CD8-positive, alpha-beta memory T cell (primary cell): ENCODE measurements at places on chromosomes 6 and 20. TPM values are rescaled to one million over a fixed set of nuclear protein-coding genes. Genes with fewer than 3 reads are reported as not detected.

DNA sequence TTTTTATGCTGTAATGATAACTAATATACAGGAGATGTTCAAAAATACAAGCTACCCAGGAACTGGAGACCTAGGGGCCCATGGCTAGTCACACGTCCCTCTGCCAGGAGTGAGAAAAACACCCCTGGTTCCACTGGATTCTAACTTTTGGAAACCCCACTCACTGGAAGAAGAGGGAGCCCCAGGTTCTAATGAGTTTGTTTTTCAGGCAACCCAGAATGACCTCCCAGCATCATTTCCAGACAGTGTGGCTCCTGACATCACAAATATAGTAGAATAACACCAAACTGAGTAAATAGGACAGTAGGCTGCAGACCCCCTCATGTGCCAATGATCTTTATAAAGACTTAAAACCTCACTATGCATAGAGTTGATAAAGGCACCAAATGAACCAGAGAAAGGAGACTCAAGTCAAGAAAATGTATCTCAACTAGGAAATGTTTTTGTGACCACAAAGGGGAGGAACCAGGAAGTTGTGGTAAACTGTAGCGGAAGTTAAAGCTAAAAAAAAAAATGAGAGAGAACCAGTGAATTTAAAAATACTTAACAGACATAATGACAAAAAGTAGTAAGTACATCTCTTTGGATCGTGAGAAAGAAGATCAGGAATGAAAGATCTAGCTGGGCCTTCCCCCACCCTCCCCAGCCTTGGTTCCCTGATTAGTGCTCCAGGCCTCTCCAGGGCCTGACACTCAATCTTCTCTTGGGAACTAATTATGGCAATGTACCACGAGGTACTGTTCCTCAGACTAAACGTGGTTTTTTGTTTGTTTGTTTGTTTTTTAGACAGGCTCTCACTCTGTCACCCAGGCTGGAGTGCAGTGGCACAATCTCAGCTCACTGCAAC is 19.8 kb downstream of the HLA-E start:
- peak; percentile 79 for DNase-seq

GRCh38 chr6:112325444-112325843 is 21.7 kb upstream of the RFPL4B start:
- no peak for DNase-seq

DNA sequence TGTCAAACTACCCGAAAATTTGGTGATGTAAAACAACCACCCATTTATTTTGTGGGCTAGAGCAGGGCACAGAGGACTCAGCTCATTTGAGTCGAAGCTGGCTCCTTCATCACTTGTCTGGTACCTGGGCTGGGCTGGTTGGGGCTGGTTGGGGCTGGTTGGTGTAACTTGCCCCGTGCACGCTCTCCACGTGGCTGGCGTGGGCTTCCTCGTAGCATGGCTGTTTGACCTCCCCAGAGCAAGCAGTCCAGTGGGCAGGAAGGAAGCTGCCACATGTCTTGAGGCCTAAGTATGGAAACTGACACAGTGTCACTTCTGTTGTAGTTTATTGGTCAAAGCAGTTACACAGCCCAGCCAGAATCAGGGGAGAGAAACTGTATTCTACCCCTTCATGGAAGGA is 27.1 kb downstream of the BCAS4 start:
- DNase-seq: no peak

DNA sequence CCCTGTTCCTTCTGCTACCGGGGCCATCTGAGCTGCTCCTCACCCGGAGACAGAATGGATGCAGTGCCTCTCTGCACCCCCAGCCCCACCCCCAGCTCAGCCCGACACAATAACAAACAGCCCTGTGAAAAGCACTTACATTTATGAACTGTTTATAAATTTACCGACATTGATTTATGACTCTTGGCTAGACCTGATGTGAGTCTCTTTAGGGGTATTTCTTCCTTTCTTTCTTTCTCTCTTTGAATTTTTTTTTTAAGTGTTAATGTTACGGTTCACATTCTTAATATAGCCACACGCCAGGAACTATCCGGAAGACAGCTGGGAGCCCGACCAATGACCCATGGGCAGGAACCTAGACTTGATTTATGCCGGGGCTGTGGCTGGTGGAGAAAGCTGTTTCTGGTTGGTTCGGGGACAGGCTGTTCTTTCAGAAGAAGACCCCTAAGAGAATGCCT is 266.3 kb downstream of the CDC5L start:
- no peak for DNase-seq

Gene TCP11
- polyA plus RNA-seq: not detected

GRCh38 chr6:5389086-5389745 is 127.9 kb downstream of the FARS2 start:
- no peak for DNase-seq

Gene MAP1LC3A
- polyA plus RNA-seq: 8.5 TPM

Gene TAGAP
- 193 TPM for polyA plus RNA-seq

Gene NKAPL
- not detected for polyA plus RNA-seq

- DNase-seq: no peak
These were observed 53.3 kb upstream of the EYA4 start for GRCh38 chr6:133187657-133188453.

DNA sequence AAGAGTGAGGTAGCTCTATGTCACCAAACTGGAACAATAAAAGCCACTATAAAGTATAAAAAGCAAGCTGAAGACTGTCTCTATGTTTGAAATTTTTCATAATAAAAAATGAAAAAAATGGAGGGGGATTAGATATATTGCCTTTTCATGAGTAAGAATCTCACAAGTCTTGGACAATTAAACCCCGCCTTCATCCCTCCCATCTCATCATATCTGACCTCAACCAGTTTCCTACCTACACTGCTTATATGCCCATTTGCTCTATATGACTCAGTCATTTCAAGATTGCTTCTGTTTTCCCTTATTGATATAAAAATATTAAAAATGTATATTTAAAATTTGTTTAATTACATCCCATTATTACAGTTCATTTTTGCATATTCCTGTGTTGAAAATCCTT is 2.9 kb upstream of the TRIM39 start:
- no peak for DNase-seq

GRCh38 chr20:49207076-49207475 is 12.1 kb upstream of the DDX27 start:
- no peak for DNase-seq

- no peak for DNase-seq
These were observed 111.9 kb downstream of the FOXO3 start for GRCh38 chr6:108672641-108673040.

DNA sequence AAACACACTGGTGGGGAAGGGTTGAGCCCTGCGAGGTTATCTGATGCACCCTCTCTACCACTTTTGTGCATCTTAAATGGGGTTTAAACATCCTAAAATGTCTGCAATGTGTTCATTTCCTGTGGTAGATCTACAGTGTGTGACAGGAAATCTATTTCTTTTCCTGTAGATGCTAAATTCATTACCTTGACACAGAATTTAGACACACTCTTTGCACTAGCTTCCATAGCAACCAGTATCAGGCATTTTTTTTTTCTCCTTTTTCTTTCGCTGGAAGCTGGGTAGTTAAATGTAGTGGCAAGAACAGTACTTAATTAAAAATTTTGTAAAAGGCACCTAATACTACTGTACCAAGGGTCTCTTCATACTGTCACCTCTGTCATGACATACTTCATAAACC is 141.1 kb downstream of the RFPL4B start:
- no peak for DNase-seq

- DNase-seq: no peak
These were observed 55.6 kb downstream of the TULP4 start for GRCh38 chr6:158367816-158368215.

DNA sequence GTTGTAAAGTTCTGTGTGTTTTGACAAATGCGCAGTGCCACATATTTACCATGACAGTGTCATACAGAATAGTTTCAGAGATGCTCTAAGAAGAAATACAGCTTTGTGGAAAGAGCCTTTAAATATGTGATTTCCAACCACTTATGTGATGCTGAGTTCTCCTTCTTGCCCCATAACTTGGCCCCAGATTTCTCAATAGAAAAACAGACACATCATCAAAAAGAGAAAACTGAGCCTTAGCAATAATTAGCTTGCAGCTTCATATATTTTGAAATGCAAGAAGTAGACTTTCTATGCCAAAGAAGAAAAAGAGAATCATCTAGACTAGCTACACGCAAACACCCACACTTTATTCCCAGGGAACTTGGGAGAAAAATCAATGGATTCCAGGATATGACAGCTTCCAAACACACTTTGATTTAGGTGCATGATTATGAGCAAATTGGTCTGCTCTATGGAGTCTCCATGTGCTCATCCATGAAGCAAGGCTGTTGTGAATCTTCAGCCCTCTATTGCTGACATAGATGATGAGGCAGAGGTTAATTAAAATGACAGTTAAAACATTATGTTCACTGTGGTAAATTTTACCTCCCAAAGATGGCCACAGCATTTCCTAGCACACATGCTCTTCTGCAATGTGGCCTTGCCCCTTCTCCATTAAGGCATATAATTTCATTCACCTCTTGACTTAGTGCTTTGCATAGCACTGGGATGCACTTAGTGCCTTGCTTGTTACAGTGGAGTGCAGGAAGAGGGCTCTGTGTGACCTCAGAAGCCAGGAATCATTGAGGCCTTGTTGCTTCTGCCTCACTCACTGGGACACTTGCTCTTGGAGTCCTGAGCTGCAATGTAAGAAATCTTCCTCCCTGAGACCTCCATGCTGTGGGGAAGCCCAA is 174.6 kb downstream of the SYNDIG1 start:
- no peak for DNase-seq

Gene SLPI
- not detected for polyA plus RNA-seq

Gene HDGFL1
- polyA plus RNA-seq: not detected

GRCh38 chr6:148704400-148705246 is 42.2 kb upstream of the UST start:
- no peak for DNase-seq

GRCh38 chr6:20173833-20174792 is 38.2 kb downstream of the MBOAT1 start:
- DNase-seq: no peak

GRCh38 chr6:75299801-75300530 is 15.4 kb upstream of the TMEM30A start:
- DNase-seq: no peak

Gene CLPSL1
- polyA plus RNA-seq: not detected

Gene SLC17A5
- polyA plus RNA-seq: 9.7 TPM

Gene METTL24
- 0.98 TPM for polyA plus RNA-seq

Gene SPATS1
- polyA plus RNA-seq: not detected

GRCh38 chr20:36104856-36105255 is 49.7 kb upstream of the EPB41L1 start:
- no peak for DNase-seq

DNA sequence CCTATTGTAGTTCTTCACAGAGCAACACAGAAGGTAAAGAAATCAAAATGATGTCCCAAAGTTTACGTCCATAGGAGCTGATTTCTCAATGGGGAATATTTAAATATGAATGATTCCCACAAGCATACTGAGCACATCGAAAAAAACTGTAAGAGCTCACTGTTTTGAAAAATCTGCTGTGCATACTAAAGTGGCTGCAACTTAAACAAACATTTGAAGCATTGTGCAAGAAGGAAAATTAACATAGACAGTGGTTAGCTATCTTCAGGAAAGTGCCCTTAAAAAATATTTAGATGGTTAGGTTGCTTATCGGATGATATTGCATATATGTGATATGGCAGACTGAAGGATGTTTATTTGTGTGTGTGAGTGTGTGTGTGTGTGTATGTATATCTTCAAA is 747.6 kb downstream of the RFPL4B start:
- no peak for DNase-seq

- DNase-seq: no peak
These were observed 12.7 kb downstream of the MYT1 start for GRCh38 chr20:64176971-64177370.

GRCh38 chr20:62946918-62947317 is 5.6 kb upstream of the SLC17A9 start:
- DNase-seq: no peak

Gene WFDC10B
- polyA plus RNA-seq: not detected
